ENCODE measurements at places on chromosomes 11 and 22. TPM values are rescaled to one million over a fixed set of nuclear protein-coding genes. Genes with fewer than 3 reads are reported as not detected.

DNA sequence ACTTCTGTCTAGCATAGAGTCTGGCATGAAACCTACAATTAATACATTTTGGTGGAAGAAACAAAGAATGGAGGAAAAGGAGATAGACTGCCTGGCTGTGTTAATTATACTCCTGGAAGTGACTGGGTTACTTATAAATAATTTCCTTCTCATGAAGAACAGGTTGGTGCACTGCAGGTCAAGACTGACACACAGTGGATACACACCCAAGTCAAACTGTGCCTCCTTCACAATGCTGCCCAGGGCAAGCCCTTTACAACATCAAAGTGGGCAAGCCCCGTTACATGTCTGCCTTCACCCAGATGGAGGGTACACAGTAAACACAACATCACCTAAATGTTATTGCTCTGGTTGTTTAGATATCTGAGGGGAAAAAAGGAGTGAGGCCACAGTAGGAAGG lies 83.7 kb upstream of the KCNA4 start:
- no peak for DNase-seq

DNA sequence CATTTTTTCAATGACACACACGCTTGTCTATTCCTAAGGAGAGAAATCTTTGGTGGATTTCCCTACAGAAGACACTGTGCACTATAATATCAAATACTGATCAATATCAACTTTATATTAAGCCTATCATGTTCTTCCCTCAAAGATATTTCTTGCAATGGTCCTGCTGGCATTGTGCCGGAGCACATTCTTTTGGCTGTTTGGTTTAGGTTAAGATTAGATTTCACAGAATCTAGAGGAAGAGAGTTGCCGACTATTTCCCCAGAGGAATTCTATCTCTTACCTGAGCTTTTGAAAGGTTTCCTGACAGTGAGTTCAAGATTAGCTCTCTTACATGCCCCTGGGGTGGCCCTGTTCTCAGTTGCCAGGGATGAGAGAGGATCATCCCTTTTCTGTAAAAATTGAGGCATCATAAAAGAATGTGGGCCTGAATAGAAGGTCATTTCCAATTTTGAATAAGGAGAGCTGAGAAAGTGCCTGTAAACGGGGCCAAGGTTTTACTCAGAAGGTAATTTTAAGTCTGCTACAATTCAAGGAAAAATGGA lies 180.6 kb upstream of the ARHGAP20 start:
- no peak for DNase-seq

DNA sequence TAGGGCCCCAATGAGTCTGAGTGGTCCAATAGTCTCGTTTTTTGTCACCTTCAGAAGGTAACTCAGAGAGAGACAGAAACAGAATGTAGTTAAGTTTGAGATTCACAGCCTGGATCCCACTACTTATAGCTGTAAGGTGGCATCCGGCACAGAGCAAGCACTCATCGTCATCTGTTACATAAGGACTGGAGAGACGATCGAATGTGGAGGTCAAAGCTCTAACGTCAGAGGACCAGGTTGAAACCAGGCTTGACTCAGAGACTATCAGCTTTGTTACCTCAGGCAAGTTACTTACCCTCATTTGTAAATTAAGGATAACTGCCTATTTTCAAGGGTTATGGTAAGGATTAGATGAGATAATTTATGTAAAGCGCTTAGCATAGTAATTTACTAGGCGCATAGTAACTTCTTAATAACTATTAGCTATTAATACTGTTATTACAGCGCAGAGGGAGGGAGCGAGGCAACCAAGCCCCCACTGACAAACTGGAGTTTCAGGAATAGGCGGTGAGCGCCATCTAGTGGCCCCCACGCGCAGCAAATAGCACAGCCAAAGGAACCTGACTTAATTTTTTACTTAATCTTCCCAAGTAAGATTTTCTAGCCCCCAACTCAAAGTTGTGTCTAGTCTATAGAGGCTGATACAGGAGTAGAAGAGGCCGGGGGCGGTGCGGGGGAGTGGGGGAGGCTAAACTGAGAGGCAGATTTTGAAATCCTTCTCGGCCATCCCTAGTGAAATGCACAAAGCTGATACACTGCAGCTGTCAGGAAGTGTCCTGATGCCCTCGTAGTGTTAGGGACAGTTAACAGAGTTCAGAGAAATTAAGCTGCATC lies 29.0 kb upstream of the API5 start:
- peak; percentile 63 for DNase-seq

- DNase-seq = no peak
Measured at GRCh38 chr22:37571258-37571991, 8.5 kb downstream of the LGALS2 start.

GRCh38 chr11:13003736-13004493 lies 5.2 kb upstream of the RASSF10 start:
- DNase-seq = no peak

- DNase-seq = peak; percentile 25
Measured at GRCh38 chr22:19143967-19144400, 467 bp downstream of the ESS2 start.

DNA sequence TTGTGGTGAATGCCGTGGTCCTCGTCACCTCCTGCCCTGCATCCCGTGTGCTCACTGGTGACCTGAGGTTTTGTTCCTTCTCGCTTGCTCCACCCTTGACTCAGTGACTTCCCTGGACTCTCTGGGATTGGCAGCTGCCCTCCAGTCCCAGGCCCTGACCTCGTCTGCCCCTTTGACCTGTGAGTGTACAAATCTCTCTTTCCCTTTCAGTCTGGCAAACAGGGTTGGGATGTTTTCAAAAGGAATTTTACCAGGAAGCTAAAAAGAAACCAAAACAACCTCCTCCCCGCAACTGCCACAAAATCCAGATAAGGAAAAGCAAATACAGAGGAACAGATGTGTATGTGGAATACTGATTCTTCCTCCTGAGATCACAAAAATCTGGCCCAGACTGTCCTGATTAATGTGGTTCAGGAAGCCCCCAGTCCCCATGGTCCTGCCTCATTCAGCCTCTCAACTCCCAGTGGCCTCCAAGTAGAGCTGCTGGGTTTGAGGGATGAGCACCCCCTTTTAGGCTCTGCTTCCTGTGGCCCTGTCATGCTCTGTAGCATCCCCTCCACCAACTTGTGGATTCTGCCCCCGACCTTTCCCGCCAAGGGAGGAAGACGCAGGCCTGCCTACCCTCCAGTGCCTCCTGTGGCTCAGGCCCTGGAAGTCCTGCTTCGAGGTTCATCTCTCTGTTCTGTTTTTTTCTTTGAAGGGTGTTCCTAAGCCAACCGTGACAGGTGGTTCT lies 15.2 kb downstream of the ROBO4 start:
- peak; percentile 20 for DNase-seq

GRCh38 chr22:33227791-33228190 lies 169.6 kb upstream of the SYN3 start:
- DNase-seq = no peak

- DNase-seq = peak; percentile 19
Measured at GRCh38 chr11:118705791-118706545, 26.5 kb upstream of the TREH start.

- peak; percentile 17 for DNase-seq
Measured at GRCh38 chr11:64870176-64870892, 8.1 kb downstream of the EHD1 start.

GRCh38 chr11:128290106-128290840 lies 297.1 kb downstream of the ETS1 start:
- peak; percentile 53 for DNase-seq

DNA sequence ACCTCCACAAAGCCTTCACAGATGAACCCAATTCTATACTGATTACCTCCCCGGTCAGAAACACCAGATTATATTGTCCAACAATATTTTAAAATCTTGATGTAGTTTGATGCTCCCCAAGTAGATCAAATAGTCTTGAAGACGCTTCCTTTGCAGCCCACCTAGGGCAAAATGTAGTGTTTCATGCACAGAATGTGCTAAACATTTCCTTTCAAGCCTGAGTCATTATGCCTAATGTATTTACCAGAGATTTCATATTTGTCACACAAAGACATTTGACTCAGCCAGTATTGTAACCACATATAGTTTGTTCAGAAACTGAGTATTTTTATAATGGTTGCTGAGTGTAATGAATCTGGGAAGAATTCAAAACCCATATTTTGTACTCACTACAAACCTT lies 1396.8 kb downstream of the LRRC4C start:
- no peak for DNase-seq

- peak; percentile 81 for DNase-seq
Measured at GRCh38 chr11:120334894-120335462, 1.2 kb upstream of the ARHGEF12 start.

Gene KRTAP5-8
- not detected for total RNA-seq

Gene OR2AG2
- total RNA-seq = 2.3 TPM

Gene PATE4
- total RNA-seq = not detected

Gene TRIM6
- total RNA-seq = 0.27 TPM

Gene CATSPERZ
- not detected for total RNA-seq

Gene PTGDR2
- 0.73 TPM for total RNA-seq
